ENCODE measurements at places on chromosomes 2 and 18.

DNA sequence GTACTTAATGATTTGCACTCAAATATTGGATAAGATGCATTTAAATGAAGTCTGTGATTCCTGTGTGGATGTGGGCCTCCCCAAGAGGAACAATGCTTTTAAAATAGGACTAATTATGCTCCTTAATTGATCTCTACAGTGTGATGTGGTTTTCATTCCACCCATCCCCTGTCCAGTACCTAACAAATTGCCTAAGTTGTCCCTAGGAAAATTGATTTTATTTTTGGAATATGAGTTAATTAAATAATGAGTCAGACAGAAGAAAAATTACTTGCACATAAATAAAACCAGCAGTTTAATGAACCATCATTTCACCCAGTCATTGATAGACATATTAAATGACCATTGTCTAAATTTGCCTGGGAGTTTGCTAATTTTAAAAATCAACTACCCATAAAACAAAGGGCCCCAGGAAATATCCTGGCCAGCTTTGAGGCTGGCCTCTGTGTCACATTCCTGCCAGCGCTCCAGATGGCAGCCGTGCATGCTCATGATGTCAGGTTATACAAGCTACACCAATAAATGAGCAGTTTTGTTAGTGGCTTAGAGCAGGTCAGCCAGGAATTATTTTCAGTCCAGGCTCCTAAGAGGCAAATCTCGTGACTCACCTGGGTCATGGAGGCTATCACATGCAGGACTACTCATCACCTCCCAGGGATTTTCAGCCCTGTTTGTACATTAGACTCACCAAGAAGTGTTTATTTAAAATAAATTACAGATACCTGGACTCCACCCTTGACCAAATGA is 31.9 kb downstream of the ABHD3 start:
- no peaks in the 10 kb centered on the region for H3K27me3 ChIP-seq
- peaks cover 2% of the 10 kb centered on the region for H3K36me3 ChIP-seq
- no peak for DNase-seq

GRCh38 chr2:128623776-128624761 is 305.4 kb upstream of the HS6ST1 start:
- H3K36me3 ChIP-seq, result no peaks in the 10 kb centered on the region
- peak overlapping the region; percentile 45 for H3K4me3 ChIP-seq
- DNase-seq, result peak; percentile 58
- peaks cover 7% of the 10 kb centered on the region for H3K4me1 ChIP-seq
- H3K27ac ChIP-seq, result peak overlapping the region; percentile 35
- H3K27me3 ChIP-seq, result peaks cover 2% of the 10 kb centered on the region

DNA sequence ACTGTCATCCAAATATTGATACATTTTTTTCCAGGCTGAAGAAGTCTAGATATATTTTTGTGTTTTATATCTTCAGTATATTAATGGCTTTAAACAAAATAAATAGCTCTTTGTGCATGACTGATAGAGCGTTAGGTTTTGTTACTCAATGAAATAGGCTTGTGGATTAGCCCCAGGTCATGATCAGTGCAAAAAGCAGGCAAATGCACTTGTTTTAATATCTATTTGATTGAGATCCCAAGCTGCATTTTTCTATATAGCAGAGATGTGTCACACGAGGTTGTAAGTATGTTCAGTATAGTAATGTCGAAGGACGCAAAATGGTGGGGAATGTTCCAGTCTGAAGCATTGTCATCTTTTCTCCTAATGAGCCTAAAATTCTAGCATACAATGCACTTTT is 198.5 kb downstream of the ZNF407 start:
- no peak overlapping the region for H3K4me3 ChIP-seq
- H3K27ac ChIP-seq, result no peak overlapping the region
- peaks cover 1% of the 10 kb centered on the region for H3K36me3 ChIP-seq
- DNase-seq, result no peak
- no peaks in the 10 kb centered on the region for H3K27me3 ChIP-seq
- H3K4me1 ChIP-seq, result peaks cover 21% of the 10 kb centered on the region

DNA sequence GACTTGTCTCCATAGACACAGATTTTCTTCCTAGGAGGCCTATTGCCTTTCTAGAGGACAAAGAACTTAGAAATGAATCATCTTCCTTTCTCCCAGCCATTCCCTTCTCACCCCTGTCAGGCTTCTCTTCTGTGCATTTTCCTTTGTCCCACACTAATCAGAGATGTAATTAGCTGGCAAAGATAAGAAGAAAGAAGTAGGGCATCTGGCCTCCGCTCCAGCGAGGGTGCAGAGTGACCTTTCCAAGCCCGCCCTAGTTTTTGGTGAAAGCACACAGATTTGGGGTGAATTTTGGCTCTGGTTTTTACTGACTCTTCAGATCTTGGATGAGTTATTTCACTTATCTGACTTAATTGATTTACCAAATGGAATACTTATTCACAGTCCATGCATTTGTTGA is 626.5 kb downstream of the ZEB2 start:
- no peaks in the 10 kb centered on the region for H3K36me3 ChIP-seq
- H3K4me1 ChIP-seq, result no peaks in the 10 kb centered on the region
- peaks cover 18% of the 10 kb centered on the region for H3K27me3 ChIP-seq
- H3K4me3 ChIP-seq, result no peak overlapping the region
- H3K27ac ChIP-seq, result no peak overlapping the region
- DNase-seq, result no peak

GRCh38 chr2:8617048-8617447 is 64.8 kb upstream of the ID2 start:
- H3K27ac ChIP-seq, result no peak overlapping the region
- no peak for DNase-seq
- H3K27me3 ChIP-seq, result no peaks in the 10 kb centered on the region
- no peak overlapping the region for H3K4me3 ChIP-seq
- no peaks in the 10 kb centered on the region for H3K36me3 ChIP-seq
- H3K4me1 ChIP-seq, result no peaks in the 10 kb centered on the region

GRCh38 chr2:170576296-170576695 is 138.8 kb upstream of the SP5 start:
- H3K36me3 ChIP-seq, result no peaks in the 10 kb centered on the region
- H3K4me3 ChIP-seq, result no peak overlapping the region
- DNase-seq, result no peak
- no peak overlapping the region for H3K27ac ChIP-seq
- H3K27me3 ChIP-seq, result peaks cover 5% of the 10 kb centered on the region

DNA sequence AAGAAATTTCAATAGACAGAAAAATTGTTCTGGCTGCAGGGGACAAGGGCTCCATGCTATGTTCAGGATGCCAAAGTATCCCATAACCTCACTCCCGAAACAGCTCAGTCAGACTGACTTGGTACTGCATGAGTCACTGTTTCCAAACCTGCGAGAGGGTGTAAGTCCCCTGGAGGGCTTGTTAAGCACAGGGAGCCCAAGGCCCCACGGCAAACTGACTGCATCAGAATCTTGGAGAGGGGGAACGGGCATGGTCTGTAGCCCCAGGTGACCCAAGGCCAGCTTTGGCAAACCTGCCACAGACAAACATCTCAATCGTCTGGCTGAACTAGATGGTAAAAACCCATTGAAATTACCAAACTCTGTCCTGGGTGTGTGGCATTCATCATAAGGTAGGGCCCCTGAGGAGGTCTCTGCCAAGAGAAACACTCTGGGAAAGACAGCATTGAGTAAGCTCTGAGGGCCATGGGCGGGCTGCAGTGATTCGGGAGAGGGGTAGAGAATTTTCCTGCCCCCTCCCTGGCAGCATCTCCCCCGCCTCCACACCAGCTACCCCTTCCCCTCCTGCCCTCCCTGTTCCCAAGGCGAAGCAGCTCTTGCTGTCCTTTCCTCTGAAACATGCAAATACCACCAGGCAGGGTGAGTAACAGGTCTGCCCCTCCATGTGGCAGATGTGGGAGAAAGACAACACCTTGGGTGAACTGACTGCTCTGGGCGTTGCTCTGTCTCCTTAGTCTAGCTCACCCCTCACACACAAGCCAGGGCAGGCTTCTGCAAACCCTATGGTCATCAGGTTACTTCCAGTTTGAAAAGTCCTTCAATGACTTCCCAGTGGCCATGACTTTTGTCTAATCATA is 274.7 kb upstream of the SIX2 start:
- H3K4me1 ChIP-seq, result no peaks in the 10 kb centered on the region
- H3K36me3 ChIP-seq, result no peaks in the 10 kb centered on the region
- peaks cover 5% of the 10 kb centered on the region for H3K27me3 ChIP-seq
- no peak overlapping the region for H3K27ac ChIP-seq

- peaks cover 2% of the 10 kb centered on the region for H3K27me3 ChIP-seq
- no peaks in the 10 kb centered on the region for H3K4me1 ChIP-seq
- H3K36me3 ChIP-seq, result no peaks in the 10 kb centered on the region
Measured at GRCh38 chr2:118994172-118994700, 52.2 kb downstream of the MARCO start.

GRCh38 chr2:13917958-13918357 is 714.6 kb upstream of the LRATD1 start:
- no peaks in the 10 kb centered on the region for H3K4me1 ChIP-seq
- no peaks in the 10 kb centered on the region for H3K36me3 ChIP-seq
- no peaks in the 10 kb centered on the region for H3K27me3 ChIP-seq

- H3K27ac ChIP-seq, result no peak overlapping the region
- H3K36me3 ChIP-seq, result no peaks in the 10 kb centered on the region
- H3K4me3 ChIP-seq, result no peak overlapping the region
- H3K4me1 ChIP-seq, result no peaks in the 10 kb centered on the region
Measured at GRCh38 chr2:35538796-35539195, 816.8 kb upstream of the CRIM1 start.

GRCh38 chr2:137910641-137911040 is 53.6 kb upstream of the HNMT start:
- no peak overlapping the region for H3K4me3 ChIP-seq
- no peaks in the 10 kb centered on the region for H3K36me3 ChIP-seq
- peaks cover 11% of the 10 kb centered on the region for H3K27me3 ChIP-seq
- no peak overlapping the region for H3K27ac ChIP-seq

DNA sequence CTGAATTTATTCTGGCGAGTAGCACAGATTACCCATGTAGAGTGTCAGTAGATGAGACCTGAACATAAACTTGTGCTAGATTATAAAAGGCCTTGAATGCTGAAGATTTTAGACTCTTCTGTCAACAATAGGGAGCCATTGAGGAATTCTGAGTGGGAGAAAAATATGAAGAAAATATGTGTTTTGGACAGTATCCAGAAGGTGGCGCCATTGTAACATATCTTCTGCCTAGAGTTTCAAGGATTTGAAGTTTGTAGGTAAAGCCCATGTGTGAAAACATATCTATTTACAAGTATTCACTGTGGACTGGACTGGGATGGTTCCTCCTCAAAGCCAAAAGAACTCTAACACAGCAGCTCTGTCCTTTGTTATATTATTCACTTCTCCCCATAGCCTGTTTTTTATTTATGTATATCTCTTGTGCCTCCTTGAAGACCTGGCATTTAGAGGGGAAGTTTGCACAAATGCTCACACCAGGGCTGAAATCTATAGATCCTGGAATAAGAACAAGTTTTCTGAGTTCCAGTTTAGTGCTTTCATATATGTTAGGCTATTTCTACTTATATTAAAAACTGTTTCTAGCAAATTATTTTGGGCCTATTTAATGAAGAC is 124.9 kb downstream of the RDH14 start:
- peaks cover 10% of the 10 kb centered on the region for H3K27me3 ChIP-seq
- no peak overlapping the region for H3K4me3 ChIP-seq
- H3K36me3 ChIP-seq, result no peaks in the 10 kb centered on the region
- no peaks in the 10 kb centered on the region for H3K4me1 ChIP-seq
- DNase-seq, result peak; percentile 38

DNA sequence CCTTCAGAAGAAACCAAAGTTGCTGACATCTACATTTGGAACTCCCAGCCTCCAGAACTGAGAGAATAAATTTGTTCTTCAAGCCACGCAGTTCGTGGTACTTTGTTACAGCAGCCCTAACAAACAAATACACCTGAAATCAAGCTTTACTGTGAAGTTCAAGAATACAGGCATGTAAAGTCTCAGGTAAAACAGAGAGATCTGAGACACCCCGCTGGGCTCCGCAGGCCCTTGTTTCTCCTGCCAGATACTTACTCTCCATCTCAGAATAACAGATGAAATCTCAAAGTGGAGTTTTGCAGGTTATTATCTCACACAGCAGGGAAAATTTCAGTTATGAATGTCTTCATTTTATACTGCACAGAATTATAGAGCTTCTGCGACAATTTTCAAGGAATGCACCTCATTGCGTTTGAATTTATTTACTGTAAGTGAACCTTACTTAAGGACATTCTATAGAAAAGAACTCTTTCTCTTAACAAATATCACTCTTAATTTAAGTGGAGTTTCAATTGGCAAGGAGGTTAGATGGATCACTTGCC is 492.4 kb upstream of the LRATD1 start:
- no peaks in the 10 kb centered on the region for H3K4me1 ChIP-seq
- H3K27me3 ChIP-seq, result no peaks in the 10 kb centered on the region
- no peak overlapping the region for H3K27ac ChIP-seq
- no peak for DNase-seq
- H3K4me3 ChIP-seq, result no peak overlapping the region

DNA sequence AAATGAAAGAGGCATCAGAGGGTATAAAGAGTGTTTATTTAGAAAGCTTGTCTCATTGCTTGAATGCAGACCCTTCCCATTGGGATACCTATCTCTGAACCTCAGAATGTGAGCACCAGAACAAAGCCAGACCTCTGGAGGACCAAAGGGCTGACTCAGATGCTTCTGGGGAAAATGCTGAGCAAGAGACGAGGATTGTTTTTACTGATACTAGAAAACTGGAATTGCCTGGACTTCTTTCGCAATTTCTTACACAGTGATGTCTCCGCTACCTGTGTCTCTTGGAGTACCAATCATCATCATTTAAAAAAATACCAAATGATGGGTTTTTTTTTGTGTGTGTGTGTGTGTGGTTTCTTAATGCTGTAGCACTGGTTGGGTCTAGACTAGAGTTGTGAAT is 55.6 kb upstream of the CCDC85A start:
- no peak for DNase-seq
- H3K36me3 ChIP-seq, result no peaks in the 10 kb centered on the region
- no peak overlapping the region for H3K27ac ChIP-seq
- no peak overlapping the region for H3K4me3 ChIP-seq
- peaks cover under 1% of the 10 kb centered on the region for H3K27me3 ChIP-seq

DNA sequence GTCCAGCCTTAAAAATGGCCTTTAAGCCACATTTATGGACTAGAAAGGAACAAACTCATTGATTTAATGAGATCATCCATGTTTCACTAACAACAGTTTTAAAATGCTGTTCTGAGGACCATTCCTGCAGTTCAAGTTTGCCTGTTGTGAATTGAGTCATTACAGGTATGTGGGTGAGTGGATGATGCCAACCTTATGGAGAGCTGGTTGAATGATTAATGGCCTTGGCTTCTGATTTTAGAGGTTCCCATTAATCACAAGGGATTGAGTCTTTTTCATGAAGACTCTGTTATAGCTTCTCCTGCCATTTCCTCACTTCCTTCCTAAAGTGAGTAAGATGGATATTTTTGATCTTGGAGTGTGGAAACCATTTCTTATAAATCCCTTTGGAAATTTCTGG is 459.8 kb upstream of the SLC14A2 start:
- no peaks in the 10 kb centered on the region for H3K27me3 ChIP-seq
